Sigmoid colon (tissue), 7 donors: ENCODE measurements at places on chromosomes 7 and 10. TPM values are rescaled to one million over a fixed set of nuclear protein-coding genes. Genes with fewer than 3 reads are reported as not detected.

- no peak for DNase-seq
Observed at GRCh38 chr10:2342206-2342605, 604.9 kb upstream of the ADARB2 start.

The TAX1BP1 gene
- 158 TPM for total RNA-seq

DNA sequence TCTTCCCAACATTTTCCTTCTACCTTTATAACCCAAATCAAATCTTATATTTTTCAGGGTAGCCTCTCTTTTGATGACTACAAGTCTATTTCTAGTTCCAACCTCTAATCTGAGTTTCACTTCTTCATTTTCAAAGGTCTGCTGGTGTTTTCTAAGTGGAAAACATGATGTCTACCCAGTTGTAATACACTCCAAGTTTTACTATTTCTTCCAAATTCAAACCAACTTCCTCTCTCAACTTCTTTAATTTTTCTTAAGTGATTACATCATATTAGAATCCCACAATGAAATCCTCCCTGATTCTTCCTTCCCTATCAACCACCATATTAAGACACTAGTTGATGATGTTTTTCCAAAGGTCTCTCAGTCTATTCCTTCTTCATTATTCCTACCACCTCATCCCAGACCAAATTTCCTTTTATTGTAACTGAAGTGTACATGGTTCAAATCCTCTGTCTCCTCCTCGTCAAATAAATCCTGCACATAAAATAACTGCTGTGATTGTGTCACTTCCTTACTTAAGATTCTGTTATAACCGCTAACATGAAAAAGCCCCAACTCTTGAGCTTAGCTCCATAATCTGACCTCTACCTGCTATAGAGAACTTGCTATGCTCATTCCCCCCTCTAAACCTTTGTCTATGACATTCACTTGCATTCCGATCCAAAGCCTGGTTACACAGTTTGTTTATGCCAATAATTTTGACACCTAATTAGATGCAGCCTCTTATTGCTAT lies 12.7 kb downstream of the TAS2R38 start:
- DNase-seq: no peak

The FAM107B gene
- total RNA-seq: 15.0 TPM

The IFIT1B gene
- total RNA-seq: not detected

DNA sequence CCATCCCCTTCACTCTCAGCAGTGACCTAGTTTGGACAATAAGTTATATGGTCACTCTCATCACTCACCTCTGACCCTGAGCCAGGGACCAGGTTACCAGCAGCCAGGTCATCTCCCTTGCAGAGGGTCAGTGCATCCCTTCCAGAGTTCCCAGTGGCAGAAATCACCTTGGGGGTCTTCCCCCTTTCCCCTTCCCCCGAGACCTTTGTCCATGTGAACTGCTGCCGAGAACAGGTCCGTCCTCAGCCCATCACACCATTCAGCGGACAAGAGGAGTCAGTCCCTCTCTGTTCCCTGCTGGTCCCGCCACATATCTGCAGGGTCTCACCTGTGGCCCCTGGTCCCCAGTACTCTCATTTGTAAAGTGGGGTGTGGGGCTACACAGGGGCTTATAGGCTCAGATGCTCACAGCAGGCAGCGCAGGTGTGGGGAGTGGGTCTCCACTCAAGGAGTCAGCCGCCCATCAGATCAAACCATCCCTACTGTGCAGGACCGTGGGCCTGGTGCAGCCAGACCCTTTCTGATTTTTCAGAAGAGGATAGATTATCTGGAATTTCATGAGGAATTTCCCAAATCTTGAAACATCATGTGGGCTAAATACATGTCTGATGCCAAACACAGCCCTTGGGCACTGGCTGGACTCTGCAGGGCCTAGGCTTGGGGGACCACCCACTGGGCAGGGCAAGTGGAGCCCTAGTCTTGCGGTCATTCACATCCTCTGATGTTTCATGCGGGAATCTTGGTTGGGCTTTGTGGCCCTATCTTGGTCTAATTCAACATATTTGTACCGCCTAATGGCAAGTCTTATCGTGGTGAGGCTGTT lies 6.5 kb downstream of the DEPP1 start:
- peak; percentile 66 for DNase-seq

DNA sequence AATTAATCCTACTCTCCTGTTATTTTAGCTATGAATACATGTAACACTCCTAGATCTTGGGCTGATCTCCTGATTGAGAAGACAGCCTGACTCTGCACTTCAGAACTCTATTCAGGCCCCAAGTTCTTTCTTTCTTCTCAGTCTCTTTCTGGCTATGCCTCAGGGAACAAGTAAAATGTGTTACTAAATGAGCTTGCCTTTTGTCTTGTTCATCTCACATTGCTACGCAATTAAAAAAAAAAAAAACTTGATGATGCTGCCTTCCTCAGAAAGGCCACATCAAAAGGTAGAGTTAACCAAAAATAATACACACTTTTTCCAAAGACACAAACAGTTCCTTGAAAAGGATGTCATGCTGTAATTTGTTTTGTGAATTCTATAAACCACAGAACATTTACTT lies 258.1 kb downstream of the TWIST1 start:
- no peak for DNase-seq

The WNT8B gene
- not detected for total RNA-seq

DNA sequence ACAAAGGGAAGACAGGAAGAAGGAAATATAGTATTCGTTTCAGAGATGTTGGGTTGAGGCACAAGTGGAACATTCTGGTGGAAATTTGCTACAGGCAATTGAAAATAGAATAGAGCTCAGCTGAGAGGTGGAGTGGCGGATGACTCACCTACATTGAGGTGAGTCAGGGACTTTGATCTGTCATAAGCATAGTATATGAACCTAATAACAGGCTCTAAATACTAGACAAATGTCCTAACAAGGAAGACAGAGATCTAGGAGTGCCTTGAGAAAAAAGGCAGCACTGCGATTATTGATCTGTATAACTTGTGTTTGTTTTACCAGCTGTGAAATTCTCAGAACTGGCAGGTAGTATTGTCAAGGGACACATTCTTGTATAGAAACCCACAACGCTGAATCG lies 907 bp upstream of the IFRD1 start:
- DNase-seq: no peak

GRCh38 chr10:83724471-83725241 lies 414.7 kb upstream of the GHITM start:
- DNase-seq: no peak

DNA sequence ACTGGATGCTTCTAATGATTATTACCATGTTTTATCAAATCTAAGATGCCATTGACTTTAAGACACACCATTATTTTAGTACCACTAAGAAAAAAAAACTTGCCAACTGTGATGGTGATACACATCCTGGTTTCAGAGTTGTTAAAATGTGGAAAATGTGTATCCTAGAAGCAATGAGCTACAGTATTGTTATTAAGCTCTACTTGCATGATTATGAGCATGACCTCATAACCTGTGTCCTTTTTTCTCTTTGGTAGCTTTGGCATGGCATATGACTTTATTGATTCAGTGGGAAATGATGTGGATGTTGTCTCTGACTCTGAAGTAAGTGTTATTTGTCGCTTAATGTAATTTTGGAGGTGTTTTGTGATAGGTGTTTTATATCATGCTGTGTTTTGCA lies 3.3 kb downstream of the EDRF1 start:
- no peak for DNase-seq

The INMT gene
- total RNA-seq: 30.7 TPM

The COX19 gene
- 8.9 TPM for total RNA-seq

The SNCG gene
- 55.0 TPM for total RNA-seq

DNA sequence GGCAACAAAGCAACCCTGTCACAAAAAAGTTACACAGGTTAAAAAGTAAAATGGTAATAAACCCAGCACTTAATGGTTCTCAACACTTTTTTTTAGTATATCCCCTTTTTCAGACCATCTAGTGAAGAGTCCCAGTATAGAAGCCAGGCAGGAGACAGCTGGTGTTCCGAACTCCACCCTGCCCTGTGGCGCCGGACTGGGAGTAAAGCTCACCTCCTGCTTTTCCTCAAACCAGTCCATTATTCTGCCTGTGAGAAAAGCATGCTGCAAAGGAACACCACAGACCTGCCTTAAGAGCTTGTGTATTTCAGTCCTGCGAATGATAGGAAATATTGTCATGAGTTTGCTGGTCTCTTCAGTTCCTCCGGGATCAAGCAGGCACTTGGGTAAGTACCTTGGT lies 81.0 kb downstream of the EZH2 start:
- DNase-seq: no peak

DNA sequence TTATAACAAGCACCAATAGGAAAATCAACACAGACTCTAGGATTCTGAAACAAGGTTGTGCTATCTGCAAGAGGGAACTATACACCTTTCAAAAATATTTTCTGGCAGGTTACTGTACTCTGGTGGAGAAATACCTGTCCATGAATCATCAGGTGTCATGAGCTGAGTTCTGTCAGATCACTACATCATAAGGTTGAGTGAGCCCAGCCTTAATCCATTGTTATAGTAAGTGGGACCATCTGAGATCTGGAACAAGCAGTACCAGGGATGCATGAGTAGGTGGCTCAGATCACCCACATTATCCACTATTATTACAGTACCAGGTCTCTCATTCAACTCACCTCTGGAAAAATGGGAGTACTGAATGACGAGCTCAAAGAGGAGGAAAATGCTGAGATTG lies 212.4 kb downstream of the DGKI start:
- no peak for DNase-seq

The PPP1R17 gene
- not detected for total RNA-seq

The ZNF33B gene
- total RNA-seq: 21.9 TPM

The ACTL6B gene
- total RNA-seq: 0.68 TPM

DNA sequence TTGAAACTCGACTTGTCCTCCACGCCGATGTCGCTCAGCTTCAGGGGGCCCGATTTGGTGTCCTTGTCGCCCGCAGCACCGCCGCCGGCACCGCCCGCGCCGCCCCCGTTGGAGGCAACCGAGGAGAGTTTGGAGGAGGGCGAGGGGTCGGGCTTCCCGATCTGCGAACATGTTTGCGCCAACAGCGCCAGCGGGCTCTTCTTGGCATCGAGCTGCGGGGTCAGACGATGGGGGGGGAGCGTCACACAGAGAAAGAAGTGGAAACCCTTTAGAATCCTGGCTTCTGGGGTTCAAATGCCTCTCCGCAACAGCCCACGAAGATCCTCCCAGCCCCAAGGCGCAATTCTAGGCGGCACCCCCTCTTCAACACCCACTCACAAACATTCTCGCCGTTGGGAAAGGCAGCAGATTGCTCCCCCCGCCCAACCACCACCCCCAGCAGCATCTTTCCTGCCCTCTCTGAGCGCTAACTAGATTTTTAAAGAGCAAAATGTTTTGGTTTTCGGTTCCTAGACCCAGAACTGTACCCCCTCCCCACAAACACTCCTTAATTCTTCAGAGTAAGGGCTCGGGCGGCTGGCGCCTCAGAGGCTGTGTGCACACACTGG lies 1.3 kb downstream of the ZNF503 start:
- peak; percentile 85 for DNase-seq

GRCh38 chr7:43584195-43584586 lies 1.3 kb downstream of the STK17A start:
- DNase-seq: no peak

The NOM1 gene
- total RNA-seq: 17.8 TPM

DNA sequence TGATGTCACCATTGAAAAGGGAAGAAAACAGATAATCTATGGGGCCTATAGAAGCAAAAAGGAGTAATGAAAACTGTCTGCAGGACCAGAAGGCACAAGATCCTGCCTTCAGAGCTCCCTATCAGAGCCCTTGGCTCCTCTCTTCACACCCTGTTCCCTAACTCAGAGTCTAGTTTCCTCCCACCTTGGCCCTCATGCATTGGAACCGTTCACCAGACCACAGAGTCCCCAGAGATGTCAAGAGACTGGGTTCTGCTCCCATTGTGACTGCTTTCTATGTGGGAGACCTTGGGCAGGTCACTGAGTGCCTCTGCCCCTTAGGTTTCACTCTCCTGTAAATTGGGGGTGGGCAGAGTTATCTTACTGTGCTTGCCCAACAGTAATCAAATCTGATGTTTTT lies 80.1 kb upstream of the RPA3 start:
- DNase-seq: no peak

DNA sequence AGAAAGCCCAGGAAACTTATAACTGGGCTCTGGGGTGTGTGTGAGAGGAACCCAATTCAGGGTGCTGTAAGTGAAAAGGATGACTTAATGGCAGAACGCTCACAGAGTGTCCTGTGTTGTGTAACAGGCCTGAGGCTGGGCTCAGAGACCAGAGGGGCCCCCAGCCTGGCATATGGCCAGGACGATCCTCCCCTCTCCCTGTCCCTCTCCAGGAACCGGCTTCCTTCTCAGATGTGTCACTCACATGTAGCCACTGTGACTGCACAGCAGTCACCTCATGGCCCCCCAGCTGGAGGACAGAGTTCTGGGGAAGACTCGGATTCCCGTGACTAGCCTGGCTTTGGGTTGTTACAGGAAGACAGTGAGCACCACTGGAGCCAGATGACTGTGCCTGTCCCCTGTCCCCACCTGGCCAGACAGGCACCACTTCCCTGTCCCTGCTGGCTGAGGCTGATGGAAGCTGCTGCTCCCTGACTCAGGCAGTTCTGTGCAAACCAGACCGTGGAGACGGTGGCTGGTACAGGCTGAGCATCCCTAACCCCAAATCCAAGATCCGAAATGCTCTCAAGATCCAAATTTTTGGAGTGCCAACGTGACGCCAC lies 220.5 kb downstream of the MLLT10 start:
- DNase-seq: no peak

The MOGAT3 gene
- total RNA-seq: not detected

DNA sequence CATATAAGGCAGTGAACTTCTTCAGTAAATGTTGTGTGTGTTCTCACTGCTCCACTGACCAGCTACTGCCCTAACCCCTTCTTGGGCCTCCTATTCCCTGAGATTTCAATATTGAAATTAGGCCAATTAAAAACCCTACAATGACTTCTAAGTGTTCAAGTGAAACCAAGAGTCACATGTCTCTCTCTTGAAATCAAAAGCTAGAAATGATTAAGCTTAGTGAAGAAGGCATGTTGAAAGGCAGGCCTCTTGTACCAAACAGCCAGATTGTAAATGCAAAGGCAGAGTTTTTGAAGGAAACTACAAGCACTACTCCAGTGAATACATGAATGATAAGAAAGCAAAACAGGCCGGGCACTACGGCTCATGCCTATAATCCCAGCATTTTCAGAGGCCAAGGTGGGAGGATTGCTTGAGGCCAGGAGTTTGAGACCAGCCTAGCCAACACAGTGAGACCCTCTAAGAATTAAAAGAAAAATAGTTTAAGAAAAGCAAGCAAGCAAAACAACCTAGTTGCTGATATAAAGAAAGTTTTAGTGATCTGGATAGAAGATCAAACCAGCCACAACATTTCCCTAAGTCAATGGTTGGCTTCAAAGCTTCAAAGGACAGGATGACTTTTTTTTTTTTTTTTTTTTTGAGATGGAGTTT lies 22.3 kb downstream of the BRAF start:
- no peak for DNase-seq

The NOD1 gene
- total RNA-seq: 17.5 TPM

DNA sequence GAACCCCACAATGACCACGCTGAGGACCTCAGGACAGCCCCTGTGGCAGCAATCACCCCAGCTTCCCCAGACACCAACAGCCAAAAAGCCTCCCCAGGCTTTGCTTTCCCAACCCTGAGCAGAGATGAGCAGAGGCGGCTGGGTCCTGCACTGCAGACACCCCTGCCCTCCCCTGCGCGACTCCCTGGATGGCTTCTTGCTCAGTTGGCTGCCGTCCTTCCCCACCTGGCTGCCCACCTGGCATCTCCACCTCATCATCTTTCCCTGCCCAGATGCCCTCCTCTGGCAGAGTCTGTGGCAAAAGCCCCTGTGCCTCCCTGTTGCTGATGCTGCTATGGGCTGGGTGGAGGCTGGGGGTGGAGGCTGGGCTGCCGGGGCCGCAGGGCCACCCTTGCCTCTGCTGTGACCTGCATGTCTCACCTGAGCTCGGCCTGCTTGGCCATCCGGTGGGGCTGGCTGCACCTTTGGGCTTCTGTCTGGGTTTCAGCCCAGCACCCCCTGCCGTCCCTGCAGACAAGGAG lies 567.7 kb downstream of the TCERG1L start:
- DNase-seq: peak; percentile 57

The PLXNA4 gene
- total RNA-seq: 4.4 TPM

The TES gene
- 289 TPM for total RNA-seq
